Stimulated activated memory B cell treated with anti-CD40 and anti-IgM and Interleukin-4, amounts not matched to agents 10 μg/mL and 1 μg/mL and 100 μg/mL, for 72 hours (primary cell): ENCODE measurements at places on chromosomes 7 and 10.

DNA sequence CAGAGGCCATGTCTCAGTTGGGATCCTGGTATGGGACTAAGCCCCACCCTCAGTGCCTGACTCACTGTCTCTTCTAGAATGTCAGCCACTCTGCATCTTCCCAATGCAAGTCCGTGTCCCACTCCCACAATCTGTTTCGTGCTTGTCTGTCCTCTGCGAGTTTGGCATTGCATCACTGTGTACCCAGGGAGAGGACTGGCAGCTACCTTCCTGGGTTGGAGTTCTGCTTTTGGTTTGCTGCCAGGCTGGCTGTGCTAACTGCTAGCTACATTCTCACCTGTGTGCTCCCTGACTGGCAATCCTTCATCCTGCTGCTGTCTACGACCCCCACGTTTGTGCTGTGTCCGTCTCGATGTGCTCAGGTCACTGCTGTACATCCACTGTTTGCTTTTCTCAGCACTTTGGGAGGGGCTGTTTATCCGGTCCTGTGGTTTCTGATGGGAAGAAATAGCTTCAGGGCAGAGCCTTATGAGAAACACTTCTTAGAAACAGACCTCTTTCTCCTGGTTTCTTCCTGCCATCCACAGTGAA is 56.0 kb upstream of the GLI3 start:
- ATAC-seq, result no peak

DNA sequence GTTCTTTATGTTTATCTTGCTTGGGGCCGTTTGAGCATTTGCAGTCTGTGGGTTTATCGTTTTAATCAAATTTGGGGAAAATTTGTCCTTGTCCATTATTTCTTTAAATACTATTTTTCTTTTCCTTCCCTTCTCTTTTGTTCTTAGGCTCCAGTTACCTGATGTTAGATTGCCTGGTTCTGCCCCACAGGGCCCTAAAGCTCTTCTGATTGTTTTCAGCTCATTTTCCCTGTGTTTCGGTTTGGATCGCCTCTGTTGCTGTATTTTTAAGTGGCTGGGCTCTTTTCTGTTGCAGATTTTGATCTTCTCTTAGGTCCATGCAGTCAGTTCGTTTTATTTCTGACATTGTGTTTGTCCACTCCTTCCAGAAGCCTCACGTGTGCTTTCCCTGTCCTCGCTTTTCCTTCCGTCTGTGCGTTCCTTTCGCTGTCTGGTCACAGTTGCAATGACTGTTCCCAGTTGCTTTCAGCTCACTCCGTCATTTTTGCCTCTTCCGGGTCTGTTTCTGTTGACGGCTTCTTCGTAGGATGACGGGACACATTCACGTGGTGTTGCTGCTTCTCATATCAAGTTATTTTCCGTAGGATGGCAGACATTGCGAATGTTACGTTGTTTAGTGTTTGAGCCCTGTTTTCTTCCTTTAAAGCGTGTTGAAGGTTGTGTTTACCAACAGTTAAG is 111.4 kb downstream of the INPP5A start:
- no peak for ATAC-seq

- ATAC-seq, result no peak
These were observed 2.3 kb downstream of the CDH23 start for GRCh38 chr10:71398976-71399375.

GRCh38 chr7:51335057-51335456 is 18.4 kb upstream of the COBL start:
- no peak for ATAC-seq

DNA sequence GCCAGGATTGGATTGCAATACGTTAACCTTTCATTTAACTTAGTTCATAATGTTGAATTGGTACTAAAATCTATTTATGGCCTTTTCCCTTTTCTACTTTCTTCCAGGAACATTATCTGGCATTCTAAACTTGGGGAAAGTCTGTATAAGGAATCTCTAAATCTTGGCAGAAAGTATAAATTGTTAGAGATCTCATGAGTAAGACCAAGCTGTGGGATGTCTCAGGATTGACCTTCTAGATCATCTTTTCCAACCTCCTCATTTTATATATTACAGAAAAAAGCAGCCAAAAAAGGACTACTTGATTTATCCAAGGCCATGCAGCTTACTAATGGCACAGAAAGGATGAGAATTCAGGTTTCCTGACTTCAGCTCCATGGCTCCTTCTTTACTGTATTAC is 598.3 kb downstream of the INHBA start:
- no peak for ATAC-seq

GRCh38 chr7:1918063-1918645 is 248.1 kb downstream of the ELFN1 start:
- ATAC-seq, result no peak

- ATAC-seq, result no peak
These were observed 1080.9 kb upstream of the C7orf33 start for GRCh38 chr7:147509541-147510200.

DNA sequence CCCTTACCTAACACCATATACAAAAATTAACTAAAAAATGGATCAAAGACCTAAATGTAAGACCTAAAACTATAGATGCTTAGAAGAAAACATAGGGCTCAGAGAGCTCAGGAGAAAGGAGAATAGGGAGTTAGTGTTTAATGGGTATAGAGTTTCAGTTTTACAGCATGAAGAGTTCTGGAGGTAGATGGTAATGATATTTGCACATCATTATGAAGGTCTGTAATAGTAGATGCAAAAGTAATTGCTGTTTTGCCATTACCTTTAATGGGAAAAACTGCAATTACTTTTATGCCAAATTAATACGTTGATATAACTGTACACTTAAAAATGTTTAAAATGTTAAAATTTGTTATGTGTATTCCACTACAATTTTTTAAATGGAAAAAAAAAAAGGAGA is 39.2 kb upstream of the NANOS1 start:
- no peak for ATAC-seq

GRCh38 chr7:69882269-69882668 is 284.0 kb downstream of the AUTS2 start:
- ATAC-seq, result peak; percentile 85

GRCh38 chr7:42096681-42097561 is 140.1 kb downstream of the GLI3 start:
- ATAC-seq, result no peak

DNA sequence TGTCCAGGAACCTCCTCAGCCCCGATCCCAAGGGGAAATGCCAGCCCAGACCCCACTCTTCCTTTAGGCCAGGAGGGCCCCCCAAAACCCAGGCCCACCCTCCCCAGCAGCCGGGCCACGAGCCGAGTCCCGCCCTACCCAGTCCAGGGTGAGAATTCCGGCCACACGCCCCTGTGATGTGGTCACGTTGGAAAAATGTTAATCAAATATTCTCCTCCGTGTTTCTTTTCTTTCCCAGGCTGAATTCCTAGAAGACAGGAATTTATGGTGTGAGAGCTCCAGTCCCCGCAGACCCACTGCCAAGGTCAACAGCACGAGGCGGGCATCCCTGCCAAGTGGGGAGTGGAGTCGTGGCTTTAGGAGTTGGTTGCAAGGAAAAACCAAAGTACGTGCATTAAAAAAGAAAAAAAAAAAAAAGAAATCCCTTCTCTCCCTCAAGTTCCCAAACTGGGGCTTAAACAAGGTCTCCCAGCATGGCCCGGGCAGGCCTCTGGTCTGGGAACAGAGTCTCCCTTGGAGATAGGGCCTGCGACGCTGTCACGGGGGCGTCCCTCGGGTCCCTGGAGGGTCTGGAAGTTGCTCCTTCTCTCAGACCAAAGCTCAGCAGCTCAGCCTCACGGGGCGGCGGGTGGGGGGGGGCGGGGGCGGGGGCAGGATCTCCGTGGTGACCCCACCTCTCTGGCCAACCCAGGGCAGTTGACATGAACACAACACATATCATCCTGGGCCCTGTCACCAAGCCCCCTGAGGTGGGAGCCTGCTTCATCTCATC is 28.1 kb upstream of the ELN start:
- no peak for ATAC-seq

DNA sequence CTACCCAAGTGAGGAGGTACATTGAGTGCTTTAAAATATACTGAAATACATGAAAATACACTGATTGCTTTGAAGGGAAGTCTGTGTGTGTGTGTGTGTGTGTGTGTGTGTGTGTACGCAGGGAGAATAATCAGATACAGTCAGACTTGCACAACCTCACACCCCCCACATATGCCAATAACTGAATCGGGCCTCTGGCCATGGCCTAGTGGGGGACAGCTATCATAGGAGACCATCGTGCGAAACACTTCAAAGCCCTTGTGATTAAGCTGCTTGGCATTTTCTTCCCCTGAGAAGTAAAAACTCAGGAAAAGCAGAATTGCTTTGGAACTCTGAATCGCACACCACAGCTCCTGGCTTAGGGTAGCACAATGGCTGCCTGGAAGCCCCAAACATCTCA is 135.1 kb downstream of the C10orf105 start:
- ATAC-seq, result no peak

- ATAC-seq, result no peak
These were observed 388.2 kb upstream of the SEMA3A start for GRCh38 chr7:84582747-84583146.

DNA sequence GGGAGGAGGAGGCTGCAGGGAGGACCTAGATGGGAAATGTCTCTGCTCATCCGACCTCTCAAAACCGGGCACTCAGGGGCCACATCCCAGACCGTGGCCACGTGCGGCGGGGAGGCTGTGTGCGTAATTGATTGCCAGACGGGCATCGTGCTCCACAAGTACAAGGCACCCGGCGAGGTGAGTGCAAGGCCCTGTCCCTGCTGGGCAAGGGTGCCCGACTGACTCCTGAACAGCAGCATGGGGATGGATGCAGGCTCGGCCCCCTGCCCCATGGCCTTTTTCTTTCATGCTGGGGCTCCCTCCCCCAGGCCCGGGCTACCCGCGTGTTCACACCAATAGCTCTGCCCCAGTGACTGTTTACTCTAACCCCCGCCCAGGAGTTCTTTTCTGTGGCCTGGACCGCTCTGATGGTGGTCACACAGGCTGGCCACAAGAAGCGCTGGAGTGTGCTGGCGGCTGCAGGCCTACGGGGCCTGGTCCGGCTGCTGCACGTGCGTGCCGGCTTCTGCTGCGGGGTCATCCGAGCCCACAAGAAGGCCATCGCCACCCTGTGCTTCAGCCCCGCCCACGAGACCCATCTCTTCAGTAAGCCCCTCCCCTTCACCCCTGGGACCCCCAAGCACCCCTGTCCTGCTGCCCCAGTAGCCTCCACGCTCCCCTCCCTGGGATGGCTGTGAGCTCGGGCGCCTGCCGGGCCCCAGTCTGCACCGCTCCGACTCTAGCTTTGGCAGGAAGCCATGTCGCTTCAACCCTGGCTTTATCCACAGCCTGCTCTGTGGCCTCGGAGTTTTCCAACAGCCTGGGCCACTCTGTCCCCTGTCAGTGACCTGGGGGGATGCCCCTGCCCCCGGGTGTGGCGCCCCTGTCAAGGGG is 3.9 kb downstream of the LRWD1 start:
- ATAC-seq, result no peak

GRCh38 chr10:34816501-34817002 is 1.5 kb upstream of the PARD3 start:
- ATAC-seq, result no peak

DNA sequence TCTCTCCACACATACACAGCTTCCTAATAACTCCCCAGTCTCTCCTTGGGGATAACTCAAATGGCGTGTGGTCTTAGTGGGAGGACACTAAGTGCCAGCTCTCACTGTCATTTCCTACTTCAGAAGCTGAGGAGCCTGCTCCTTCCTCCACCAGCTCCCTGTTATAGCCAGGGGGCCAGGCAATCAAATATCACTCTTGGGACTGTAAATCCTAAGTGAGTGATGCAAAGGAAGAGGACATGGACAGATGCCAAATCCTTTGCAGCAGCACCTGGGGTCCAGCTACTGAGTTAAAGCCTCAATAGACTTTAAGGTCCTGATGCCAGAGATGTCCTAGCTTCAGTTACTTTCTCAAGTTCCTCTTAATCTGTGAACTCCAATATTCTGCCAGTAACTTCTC is 34.1 kb downstream of the SEM1 start:
- ATAC-seq, result no peak

DNA sequence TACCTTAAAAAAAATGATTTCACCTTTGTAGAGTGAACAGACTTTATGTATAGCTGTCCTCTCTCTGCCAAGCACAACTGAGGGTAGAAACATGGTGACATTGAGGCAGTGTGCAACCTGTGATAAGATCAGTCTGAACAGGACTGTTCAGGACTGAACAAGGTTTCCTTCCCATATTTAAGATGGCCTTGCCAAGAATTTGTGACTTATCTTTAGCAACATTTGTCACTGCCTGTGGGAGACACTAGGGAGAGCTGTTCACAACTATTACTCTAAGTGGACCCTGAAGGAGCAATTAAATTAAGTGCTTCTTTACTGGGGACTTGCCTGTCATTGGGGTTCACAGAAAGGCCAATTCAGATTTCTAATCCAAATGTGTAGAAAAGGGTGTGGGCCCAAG is 6.7 kb downstream of the OR13A1 start:
- no peak for ATAC-seq

GRCh38 chr10:36048236-36048635 is 406.1 kb upstream of the FZD8 start:
- ATAC-seq, result no peak

DNA sequence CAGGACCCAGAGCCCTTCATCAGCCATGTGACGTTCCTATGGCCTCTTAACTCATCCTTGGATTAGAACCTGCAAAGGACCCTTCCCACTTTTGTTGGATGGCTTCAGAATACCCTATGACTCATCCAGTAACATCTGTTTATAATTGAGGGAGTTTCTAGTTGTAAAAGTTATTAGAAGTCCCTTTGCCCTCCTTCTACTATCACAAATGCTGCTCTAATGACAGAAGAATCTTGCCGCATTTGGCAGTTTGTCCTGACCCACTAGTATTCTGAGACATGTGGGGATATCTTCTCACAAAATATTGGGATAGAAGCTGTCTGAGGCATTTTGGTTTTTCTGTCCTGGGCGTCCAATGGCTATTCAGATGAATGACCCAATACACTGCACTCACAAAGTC is 251.8 kb upstream of the TMEM72 start:
- ATAC-seq, result no peak

DNA sequence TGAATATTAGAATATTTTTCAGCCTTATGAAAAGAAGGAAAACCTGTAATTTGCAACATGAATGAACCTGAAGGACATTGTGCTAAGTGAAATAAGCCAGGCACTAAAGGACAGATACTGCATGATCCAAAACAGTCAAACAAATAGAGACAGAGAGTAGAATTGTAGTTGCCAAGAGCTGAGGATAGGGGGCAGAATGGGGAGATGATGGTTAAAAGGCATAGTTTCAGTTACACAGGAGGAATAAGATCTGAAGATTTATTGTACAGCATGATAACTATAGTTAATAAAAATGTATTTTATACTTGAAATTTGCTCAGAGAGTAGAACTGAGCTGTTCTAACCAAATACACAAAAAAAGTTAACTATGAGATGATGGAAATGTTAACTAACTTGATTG is 149.0 kb upstream of the TMEM106B start:
- no peak for ATAC-seq

DNA sequence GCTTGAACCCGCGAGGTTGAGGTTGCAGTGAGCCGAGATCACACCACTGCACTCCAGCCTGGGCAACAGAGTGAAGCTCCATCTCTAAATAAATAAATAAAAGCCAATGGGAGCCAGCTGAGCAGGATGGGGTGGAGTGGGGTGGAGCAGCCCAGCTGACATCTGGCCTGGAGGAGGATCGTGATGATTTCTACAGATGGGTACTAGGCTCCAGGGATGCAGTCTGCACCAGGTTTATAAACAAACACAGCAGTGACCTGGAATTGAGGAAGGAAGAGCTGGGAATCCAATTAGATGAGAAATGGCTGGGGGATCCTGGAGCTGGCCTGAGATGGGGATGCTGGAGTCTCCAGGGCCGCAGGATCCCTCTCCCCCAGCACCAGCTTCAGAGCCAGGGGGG is 7.3 kb upstream of the GRIFIN start:
- ATAC-seq, result no peak
